Frontal cortex (tissue), 4 donors: ENCODE measurements at places on chromosomes 5 and 9. TPM values are rescaled to one million over a fixed set of nuclear protein-coding genes. Genes with fewer than 3 reads are reported as not detected.

FABP6 gene
- total RNA-seq: 4.5 TPM

- DNase-seq: no peak
Observed at GRCh38 chr5:86757824-86758223, 140.1 kb downstream of the COX7C start.

DNA sequence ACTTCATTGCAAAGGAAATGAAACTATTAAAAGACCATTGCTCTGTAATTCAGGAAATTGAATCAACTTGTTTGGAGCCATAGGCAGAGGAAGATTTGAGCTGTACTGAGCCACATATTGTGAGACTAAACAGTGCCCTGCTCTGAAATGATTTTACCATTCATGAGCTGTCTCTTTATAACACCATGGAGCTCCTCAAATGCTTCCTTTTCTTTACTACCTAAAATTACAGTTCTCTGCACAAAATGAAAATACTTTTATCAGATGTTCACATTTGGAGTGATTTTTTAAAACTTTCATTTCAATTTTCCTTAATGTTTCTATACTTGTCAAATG is 97.9 kb downstream of the NLN start:
- no peak for DNase-seq

DNA sequence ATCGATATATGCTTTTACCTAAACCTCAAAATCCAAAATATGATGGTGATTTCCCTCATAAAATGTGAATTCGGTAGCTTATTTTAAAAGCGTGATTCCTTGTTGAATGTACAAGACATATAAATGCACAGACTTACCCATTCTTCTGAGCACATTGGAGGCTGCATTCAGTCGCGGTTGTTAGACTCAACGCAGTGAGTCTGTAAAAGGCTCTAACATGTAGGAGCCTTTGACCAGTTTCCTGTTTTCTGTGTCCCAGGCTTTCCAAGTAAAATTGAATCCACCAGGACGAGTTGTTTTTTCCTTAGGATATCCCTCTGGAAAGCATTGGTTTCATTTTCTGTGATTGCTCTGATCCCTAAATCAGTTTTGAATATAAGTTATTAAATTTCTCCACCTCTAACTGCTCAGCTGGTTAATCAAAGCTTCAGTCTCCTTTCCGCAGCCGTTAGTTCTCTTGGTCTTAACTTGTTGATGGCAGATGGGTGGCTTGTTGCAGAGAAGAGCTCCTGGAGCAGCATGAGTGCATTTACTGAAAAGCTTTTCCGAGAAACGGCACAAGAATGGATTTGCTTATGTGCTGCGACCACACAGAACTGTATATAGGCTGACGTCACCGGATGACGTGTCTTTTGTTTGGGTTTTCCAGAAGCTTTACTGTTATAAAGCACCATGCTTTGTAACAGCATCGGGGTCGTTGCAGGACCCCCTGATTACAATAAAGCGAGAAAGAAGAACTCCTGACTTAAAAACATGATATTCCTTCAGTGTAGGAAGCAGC is at the start of gene LRRTM2:
Gene LRRTM2, minus strand, starts transcription at position 565 of the 781 bp plus-strand sequence. Its CDS starts 424 bp downstream, at position 141.
- DNase-seq: peak; percentile 28

NR3C1 gene
- total RNA-seq: 13.0 TPM

DNA sequence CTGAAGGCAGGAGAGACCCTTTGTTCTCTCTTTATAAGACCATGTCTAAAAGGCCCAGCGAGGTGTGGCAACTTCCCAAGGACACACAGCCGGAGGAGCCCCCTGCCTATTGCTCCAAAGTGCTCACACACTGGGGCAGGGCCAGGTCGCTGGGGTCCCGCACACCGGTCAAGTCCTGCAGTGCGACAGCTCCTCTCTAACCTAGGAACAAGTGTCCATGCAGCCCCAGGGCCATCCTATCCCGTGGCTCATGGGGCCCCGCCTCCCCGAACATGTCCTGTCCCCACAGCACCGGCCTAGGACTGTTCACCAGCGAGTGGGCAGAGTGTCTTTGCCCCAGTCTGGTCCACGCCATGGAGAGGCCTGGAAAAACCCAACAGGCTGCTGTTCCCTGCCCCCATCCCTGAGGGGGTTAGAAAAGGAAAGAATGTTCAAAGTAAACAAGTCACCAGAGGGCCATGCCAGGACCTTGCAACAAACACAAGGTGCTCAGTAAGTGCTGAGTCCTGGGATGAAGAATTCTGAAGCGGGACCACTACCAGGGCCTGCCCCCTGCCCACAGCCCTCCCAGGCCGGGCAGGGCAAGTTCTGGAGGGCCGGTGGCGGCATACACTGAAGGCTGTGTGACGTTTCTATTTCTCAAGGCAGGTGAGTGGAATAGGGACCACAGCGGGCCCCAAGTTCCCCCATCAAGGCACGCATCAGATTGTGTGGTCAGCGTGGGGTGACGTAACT is 938 bp downstream of the NINJ1 start:
- DNase-seq: no peak

NRG2 gene
- total RNA-seq: 5.3 TPM

EFNA5 gene
- total RNA-seq: 13.5 TPM

- DNase-seq: no peak
Observed at GRCh38 chr5:176748073-176748966, 62.0 kb upstream of the UNC5A start.

GRCh38 chr5:139414581-139415130 is 10.8 kb upstream of the SPATA24 start:
- DNase-seq: no peak

DNA sequence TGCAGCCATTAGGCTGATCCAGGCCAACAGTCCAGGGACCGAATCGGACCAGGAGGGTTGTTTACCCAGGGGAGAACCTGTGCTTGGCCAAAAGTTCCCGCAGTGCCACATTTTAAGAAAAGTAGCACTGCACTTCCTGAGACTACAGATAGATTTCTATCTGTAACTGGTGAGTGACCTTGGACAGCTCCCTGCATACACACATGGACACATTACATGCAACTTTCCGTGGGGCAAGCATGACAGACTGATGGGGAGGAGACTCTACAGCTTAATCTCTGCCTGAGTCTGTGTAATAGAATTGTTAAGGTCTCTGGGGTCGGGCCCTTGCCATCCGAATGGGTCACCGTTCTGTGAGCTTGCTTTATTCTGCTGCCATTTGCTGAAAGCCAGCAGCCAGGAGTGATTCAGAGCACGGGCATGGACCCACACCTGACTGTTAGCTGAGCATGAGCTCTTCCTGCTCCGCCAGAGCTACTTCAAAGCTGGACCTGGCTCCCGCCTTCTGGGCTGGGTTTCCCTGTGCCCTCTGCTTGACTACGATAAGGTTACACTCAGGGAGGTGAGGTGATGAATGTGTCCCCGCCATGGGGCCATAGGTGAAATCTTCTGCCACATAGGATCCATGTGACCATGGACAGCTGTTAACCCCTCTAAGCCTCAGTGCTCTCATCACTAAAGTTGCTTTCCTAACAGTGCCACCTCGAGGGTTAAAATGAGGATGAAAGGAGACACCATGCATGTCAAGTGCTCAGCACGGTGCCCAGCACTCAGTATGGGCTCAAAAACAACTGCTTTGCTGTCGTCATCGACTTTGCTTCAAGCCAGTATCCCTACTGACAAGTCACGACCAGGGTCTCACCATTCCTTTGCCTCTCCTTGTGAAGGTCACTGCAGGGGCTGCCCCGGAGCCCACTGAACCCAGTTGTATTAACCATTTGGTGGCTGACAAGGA is 200.0 kb downstream of the MELK start:
- no peak for DNase-seq

CD72 gene
- 0.41 TPM for total RNA-seq

PCDHB8 gene
- total RNA-seq: 7.7 TPM

GRCh38 chr5:134777366-134777765 is 18.8 kb downstream of the DDX46 start:
- DNase-seq: no peak

DAB2 gene
- total RNA-seq: 8.6 TPM

NOXA1 gene
- total RNA-seq: 1.2 TPM
